ENCODE measurements at places on chromosomes 13 and 19. TPM values are rescaled to one million over a fixed set of nuclear protein-coding genes. Genes with fewer than 3 reads are reported as not detected.

BCL3 gene
- 31.0 TPM for total RNA-seq

TNNT1 gene
- total RNA-seq = not detected

GRCh38 chr19:10888421-10888866 lies 17.1 kb downstream of the CARM1 start:
- no peak for DNase-seq

OR7D2 gene
- 0.27 TPM for total RNA-seq

GRCh38 chr13:109000207-109000606 lies 370.8 kb downstream of the MYO16 start:
- DNase-seq = no peak

DNA sequence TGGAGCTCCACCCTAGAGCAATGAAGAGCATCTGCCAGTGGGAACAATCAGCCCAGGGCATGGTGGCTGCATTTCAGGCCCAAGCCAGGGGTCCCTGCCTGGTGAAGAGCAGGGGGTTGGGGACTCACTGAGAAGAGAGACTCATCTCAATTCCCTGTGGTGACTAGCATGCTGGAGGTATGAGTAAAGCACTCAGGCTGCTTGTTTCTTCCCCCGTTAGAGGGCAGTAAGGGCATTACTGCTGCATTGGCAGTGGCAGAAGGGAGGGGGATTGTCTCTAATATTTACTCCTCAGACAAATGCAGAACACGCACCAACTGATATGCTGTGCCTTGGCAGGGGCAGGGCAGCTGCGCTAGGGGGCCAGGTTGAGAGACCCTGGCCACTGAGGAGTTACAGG lies 329.1 kb downstream of the SLITRK5 start:
- DNase-seq = no peak

All from hematopoietic multipotent progenitor cell (in vitro differentiated cells).